ENCODE measurements at places on chromosomes 5 and 9. TPM values are rescaled to one million over a fixed set of nuclear protein-coding genes. Genes with fewer than 3 reads are reported as not detected.

Gene STING1
- 0.66 TPM for polyA plus RNA-seq

Gene PCDHA1
- not detected for polyA plus RNA-seq

Gene FST
- polyA plus RNA-seq = not detected

Gene KCNN2
- polyA plus RNA-seq = not detected

Gene MEGF10
- not detected for polyA plus RNA-seq

Gene NFX1
- polyA plus RNA-seq = 41.7 TPM

Gene GFI1B
- polyA plus RNA-seq = 0.89 TPM

Gene PCDHA3
- not detected for polyA plus RNA-seq

Gene CDH9
- polyA plus RNA-seq = not detected

Gene CCDC192
- not detected for polyA plus RNA-seq
